ENCODE measurements at places on chromosomes 6 and 20.

GRCh38 chr20:7449269-7449668, 491.0 kb downstream of the HAO1 start:
- DNase-seq, result no peak

DNA sequence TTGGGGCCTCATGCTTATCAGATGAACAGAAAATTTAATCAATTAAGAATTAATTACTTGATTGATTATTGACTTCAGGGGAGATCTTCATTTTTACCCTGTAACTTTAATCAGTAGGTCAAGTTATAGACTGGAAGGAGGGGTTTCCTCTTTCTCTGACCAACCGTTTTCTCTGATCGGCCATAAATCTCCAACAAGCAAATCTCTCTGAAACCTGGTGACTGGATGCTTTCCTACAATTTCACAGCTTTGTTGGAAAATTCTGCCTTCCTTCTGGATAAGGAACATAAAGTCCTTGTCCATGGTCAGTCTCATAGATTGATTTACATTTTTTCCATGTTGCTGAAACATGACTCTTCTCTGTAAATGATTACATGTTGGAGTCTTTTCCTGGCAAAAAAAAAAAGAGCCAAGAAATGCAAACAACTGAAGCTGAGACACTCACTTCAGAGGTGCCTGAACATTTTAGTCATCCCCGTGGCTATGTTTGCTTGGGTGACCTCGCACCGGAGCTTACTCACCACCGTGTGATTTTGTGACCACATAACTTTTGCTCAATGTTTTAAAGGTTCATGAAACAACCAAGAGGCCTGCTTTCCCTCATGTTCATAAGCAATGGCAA, 31.0 kb downstream of the IRF4 start:
- DNase-seq, result no peak

DNA sequence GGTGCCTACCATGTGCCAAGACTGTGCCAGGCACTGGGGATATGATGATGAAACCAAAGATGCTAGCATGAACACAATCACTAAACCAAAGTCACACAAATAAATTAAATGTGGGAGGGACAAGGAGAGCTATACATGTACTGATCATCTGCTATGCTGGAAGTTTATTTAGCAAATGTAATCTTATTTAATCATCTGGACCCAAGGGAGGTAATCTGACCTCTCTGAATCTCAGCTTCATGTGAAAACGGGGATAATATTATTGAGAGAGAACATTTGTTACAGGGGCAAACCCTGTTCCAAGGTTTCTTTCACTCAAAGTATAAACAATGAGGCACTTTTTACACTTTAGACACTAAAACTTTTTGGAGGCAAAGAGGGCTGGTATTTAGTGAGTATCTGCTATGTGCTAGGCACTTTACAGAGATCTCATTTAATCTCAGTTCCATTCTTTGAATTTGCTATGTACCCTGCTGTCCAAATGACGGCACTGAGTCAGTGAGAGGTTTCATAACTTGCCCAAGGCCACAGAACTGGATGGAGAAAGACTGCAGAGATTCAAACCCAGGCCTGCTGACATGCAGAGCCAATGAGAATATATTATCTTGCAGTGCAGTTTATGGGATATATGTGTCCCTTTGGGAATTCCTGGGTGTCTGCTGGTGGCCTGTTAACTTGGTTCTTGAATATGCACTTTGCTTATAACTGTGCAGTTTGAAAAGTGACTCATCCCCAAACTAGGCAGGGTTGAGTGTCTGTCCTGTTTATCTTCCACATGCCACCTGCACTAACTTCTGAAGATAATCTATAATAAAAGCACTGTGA, 3.3 kb upstream of the ASXL1 start:
- no peak for DNase-seq

DNA sequence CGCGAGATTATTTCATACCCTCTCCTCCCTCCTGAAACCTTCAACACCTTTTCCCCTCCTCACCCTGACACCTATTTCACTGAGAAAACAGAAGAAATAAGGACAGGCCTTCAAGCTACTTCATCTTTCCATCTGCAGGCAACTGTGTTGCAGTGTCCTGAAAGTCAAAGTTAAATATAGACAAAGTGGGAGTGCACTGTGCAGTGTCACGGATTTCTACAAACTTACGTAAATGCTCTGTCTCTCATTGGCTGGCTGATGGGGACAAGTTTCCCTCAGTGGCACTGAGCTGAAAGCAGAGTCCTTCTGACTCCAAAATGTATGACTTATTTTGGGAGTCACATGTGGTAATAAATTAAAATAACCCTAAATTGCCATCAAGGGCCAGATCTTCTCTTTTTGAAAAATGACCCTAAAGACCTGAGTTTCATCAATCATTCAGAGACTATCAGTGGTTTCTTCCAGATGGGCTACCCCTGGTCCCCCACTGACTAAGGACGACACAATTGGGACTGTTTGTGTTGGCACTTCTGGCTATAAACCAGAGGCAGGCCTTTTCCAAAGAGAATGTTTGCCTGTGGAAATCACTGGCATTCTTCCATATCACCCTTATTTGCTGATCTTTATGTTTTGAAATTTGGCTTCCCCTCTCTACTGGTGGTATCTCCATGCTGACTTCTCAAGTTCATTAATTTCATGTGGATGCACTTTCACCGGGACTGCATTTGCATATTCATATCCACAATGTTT, 21.6 kb downstream of the ALDH8A1 start:
- DNase-seq, result no peak

GRCh38 chr6:1215023-1215422, 96.9 kb upstream of the FOXQ1 start:
- no peak for DNase-seq

- no peak for DNase-seq
Observed at GRCh38 chr20:47020231-47020630, 125.6 kb downstream of the EYA2 start.

DNA sequence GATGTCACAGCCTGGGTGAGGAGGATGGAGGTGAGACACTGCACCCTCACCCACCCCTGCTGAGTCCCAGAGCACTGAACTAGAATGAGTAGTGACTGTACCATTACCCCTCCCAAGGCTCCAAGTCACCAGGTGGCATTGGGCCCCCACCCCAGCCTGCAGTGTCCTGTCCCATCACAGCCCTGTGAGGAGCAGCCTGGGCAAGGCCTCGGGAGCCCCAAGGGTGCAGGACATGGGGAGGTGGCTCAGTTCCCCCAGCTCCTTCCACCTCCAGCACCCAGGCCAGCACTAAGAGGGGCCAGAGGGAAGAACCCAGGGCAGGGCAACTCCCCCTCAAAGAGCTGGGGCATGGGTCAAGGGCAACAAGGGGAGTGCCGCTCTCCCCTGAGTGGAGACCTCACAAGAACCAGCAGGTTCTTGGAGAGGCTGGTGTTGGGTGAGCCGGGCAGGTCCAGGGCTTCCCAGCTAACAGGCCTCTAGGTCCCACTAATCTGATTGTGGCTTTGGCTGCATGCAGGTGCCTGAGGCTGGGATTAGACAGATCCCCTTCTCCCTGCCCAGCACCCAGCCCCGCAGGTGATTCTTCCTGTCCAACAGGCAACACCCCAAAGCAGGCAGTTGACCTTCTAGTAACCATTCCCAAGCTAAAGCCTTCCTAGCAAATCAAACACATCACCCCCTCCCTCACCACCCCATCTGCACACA, 2.6 kb downstream of the CST4 start:
- no peak for DNase-seq

DNA sequence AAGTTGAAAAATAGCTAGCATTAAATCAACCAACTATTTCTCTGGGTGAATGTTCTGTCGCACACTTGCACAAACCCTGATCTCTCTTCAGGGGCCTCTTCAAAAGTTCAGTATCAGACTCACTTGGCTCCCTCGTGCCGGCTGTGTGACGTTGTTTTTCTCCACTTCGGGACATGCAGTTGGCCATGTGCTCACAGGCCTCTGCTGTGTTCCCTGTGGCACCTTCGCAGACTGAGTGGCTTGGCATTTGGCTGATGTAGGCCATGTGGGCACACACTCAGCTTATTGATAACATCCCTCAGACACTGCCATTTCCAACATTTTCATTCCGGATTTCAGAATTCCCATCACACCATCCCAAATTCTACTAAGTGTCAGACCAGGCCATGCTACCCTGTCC, 49.3 kb downstream of the PACRG start:
- no peak for DNase-seq

All from left renal cortex interstitium (tissue), 4 donors.